ENCODE measurements at places on chromosomes 5 and 9.

- DNase-seq = no peak
Observed at GRCh38 chr9:116506685-116507084, 180.4 kb upstream of the TRIM32 start.

GRCh38 chr5:175387144-175387543, 56.8 kb downstream of the DRD1 start:
- no peak for DNase-seq

GRCh38 chr5:80904533-80905187, 55.5 kb upstream of the RASGRF2 start:
- DNase-seq = no peak

DNA sequence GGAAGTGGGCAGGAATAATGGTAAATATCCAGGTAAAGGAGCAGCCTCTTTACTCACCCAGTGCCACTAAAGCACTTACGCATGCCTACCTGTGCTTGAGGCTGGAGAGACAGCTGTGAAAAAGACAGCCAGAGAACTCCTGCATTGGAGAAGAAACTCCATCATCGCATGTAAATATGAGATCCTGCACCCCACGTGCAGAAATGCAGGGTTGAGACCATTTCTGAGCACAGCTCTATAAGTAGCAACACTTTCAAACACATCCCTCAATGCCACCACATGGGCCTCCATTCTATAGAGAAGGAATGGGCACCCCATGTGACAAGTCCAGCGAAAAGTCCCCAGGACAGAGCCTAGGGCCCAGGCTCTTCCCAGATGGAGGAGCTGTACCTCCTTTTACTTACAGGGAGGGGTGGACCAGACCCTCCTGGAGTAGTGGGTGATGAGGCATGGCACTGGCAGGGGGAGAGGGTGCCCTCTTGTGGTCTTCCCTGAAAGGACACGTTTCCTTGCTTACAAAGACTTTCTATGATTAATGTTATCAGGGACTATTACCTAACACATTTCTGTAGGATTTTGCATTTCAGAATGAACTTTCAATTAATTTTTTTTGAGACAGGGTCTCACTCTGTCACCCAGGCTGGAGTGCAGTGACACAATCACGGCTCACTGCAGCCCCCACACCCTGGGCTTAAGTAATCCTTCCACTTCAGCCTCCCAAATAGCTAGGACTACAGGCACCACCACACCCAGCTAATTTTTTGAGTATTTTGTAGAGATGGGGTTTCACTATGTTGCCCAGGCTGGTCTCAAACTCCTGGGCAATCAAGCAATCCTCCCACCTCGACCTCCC, 55.3 kb upstream of the IL17B start:
- DNase-seq = peak; percentile 16

DNA sequence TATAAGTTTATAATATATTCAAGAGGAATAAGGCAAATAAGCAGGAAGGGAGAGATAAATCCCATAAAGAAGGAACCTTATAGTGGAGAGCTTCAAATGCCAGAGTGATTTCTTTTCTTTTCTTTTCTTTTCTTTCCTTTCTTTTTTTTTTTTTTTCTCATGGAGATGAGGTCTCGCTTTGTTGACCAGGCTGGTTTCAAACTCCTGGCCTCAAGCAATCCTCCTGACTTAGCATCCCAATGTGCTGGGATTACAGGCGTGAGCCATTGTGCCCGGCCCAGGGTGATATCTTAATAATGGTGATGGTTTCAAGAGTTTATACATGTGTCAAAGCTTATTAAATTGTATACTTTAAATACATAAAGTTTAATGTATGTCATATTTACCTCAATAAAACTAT, 19.6 kb upstream of the FOCAD start:
- no peak for DNase-seq

DNA sequence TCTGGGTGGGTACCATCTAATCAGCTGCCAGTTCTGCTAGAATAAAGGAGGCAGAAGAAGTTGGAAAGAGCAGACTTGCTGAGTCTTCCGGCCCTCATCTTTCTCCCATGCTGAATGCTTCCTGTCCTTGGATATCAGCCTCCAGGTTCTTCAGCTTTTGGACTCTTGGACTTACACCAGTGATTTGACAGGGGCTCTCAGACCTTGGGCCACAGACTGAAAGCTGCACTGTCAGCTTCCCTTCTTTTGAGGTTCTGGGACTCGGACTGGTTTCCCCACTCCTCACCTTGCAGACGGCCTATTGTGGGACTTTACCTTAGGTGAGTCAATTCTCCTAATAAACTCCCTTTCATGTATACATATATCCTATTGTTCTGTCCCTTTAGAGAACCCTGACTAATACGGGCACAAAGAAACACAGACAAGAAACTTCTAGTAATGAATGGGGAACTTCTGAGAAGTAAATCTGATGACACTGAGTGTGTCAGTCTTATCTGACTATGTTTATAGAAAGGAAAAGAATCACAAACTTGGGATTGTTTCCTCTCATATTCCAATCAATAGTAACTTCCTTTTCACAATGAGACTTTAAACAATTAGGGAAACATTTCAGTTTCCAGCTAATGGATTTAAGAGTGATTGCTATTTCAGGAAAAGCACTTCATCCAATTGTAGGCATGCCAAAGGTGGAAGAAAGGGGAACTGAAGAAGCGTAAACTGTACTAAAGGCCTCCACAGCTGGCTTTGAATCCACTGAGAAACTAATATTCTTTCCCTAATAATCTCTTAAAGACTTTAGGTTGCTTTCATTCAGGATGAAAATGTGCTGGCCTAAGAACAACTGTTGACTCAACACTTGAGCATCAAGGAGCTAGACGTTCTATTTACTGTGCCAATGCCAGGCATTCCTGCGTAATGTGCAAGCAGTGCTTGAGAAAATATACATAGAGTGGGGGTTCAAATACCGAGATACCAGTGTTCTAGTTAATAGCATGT, 127.9 kb upstream of the PTGER4 start:
- no peak for DNase-seq

DNA sequence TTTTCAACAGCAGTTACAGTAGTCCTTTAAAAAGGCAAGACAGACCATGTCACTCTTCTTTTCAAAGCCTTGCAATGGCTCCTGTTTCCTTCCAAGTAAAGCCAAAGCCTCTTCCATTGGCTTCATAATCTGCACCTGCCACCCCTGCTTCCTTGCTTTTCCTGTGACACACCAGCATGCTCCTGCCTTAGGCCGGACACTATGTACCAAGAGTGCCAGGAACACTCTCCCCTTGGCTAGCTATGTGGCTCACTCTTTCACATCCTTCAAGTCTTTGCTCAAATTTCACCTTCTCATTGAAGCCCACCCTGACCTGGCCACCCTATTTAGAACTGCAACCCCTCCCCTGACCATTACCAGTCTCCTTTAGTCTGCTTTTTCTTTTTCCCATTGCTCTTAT, 22.2 kb upstream of the TRAF1 start:
- no peak for DNase-seq

DNA sequence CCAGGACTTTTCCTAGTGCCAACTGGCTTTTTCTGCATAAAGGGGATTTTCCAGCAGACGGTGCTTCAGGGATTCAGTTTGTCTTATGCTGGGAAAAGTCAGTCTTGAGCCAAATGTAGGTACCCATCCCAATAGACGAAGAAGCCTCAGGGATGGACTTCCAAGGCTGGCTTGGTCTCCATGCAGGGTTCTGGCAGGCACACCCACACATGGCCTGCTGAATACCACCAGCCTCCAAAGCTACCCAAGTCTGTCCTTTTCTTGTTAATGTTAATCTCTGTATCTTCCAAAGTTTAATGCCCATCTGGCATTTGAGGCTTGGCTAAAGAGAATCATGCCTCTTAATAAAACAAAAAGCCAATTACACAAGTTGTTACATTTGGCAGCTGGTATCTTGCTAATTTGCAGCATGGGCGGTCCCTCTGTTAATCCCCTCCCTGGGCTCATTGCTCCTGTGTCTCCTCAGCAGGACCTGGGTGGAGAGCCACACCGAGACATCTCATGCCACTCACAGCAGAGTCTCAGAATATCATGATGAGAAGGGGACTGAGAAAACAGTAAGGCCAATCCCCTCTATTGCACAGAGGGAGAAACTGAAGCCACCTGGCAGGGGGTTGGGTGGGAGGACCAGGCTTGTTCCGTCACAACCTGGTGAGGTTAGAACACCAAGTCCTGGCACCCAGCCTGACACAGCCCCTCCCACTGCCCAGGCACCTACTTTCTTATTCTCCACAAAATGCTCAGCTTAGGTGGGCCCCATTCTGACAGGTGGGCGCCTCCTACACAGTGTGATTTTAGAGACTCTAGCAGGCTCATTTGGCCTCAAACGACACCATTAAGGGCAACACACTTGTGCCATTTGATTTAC, 243.2 kb downstream of the FSTL4 start:
- DNase-seq = no peak

GRCh38 chr5:94969174-94969573, 315.7 kb downstream of the MCTP1 start:
- no peak for DNase-seq
